ENCODE measurements at places on chromosomes 1 and 21. TPM values are rescaled to one million over a fixed set of nuclear protein-coding genes. Genes with fewer than 3 reads are reported as not detected.

Gene METTL18
- total RNA-seq = 3.9 TPM

Gene SIPA1L2
- 49.1 TPM for total RNA-seq

Gene CA6
- not detected for total RNA-seq

Gene RGS8
- total RNA-seq = 5.3 TPM

Gene TNFAIP8L2
- 2.2 TPM for total RNA-seq

Gene SERTAD4
- 6.5 TPM for total RNA-seq

Gene A3GALT2
- total RNA-seq = not detected

Gene LCE1F
- not detected for total RNA-seq

Gene GNG4
- 1.9 TPM for total RNA-seq

GRCh38 chr1:118890851-118891384, 97.2 kb downstream of the TBX15 start:
- DNase-seq = no peak

DNA sequence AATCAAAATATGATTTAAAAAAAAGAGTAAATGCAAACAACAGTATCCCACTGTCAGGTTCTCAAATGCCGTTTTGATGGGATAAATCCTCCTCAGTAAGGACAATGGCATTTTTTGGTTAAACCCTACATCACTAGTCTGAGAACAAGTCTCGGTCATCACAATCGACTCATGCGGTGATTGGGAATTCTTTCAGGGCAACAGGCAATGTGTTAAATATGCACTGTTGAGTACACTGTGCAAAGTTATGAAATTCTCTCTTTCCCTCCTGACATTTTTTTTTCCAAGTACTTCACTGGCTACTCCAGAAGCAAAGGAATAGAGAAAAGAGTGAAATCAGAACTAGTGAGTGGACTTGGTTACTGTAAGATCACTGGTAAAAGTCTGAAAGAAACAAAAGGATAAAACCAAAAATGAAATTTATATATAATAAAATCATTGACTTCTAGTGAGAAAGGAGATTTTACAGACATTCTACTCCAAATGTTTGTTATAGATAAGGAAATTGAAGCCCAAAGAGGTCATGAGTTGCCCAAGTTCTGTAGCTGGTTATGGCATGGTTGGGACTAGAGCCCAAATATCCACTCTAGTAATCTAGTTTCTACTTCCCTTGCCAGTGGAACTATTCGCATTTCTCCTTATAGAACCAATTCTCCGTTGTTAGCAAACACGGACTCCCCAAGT, 111.3 kb downstream of the TGFBR3 start:
- no peak for DNase-seq

- no peak for DNase-seq
These were observed 4.4 kb downstream of the NDUFS2 start for GRCh38 chr1:161206411-161207140.

DNA sequence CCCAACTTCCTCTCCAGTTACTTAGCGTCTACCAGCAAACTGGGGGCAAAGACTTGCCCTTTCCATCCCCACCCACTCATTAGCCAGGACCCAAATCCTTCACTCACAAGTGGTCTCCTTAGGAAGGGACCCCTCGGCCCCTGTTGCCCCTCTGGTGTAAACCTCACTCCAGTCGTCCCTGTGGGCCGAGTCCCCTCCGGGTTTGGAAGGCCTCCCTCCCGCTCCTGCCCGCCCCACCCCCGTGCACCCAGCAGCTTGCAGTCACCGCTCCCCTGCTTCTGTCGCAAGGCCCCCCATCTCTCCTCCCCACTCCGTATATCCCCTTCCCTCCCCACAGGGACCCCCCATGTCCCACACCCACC, 1.2 kb downstream of the EFHD2 start:
- no peak for DNase-seq

DNA sequence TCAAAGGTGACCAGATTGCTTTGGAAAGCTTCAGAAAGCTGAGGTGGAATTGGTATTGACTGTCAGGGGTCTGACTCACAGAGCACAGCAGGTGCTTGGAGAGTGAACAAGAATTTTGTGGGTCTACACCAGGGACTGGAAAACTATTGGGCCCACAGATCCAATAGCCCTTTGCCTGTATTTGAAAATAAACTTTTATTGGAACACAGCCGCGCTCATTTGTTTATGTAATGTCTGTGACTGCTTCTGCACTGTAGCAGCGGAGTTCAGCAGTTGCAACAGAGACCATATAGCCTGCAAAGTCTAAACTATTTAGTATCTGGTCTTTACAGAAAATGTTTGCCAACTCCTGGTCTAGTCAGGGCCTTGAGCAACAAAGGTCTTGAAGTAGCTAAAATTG, 315.6 kb downstream of the NFIA start:
- peak; percentile 84 for DNase-seq

GRCh38 chr1:204410688-204411450, 748 bp downstream of the PPP1R15B start:
- peak; percentile 60 for DNase-seq

- DNase-seq = no peak
These were observed 25.3 kb downstream of the WLS start for GRCh38 chr1:68206848-68207689.

DNA sequence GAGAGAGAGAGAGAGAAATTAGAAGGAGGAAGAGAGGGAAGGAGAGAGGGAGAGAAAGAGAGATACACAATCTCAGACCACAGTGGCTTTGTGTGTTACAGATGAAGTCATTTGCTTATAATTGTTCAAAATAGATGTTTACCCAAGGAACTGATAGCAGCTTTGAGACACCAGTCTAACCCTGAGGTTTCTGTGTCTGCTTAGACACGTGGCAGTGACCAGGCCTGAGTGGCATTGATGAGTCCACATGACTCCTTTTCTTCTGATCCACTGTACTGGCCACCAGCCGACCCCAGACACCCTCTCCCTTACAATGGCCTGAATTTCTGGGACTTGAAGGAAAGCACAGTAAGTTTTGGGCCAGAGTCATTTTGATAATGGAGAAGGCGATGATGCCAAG, 104.9 kb downstream of the DUSP10 start:
- DNase-seq = no peak

DNA sequence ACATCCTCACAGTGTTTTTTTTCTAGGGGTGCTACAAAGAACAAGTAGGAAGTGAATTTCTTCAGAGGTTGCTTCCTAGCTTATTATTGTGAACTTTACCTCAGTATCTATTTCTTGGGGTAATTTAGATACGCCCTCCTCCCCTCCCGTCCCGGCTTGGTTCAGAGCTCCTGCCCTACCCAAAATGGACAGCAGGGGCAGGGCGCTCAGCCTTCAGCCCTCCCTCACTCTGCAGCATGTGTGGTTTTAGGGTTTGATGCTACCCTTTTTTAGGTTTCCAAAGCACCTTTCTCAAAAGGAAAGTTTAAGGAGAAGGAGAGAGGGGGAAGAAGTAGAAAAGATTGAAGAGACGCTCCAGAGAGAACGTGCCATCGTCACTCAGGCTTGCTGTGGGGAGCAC, 16.9 kb upstream of the POGK start:
- no peak for DNase-seq

- no peak for DNase-seq
These were observed 430.1 kb upstream of the ESRRG start for GRCh38 chr1:217153361-217153760.

DNA sequence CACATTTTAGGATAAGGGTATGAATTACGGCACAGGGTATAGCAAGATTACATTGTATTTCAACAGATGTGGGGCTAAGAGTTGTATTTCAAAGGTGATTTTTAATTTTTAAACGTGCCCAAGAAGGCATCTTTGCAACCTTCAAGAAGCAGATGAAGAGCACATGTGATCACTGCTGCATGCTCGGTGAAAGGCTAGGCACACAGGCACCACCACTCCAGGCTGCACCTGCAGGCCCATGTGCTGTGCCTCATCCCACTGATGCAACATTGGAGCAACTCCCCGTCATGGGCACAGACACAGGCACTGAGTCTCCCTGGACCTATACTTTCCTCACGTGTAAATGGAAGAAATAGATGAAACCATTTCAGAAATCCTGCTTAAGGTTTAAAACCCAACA, 23.5 kb downstream of the UBE2G2 start:
- DNase-seq = no peak

- DNase-seq = no peak
These were observed 16.7 kb downstream of the KDM1A start for GRCh38 chr1:23035823-23036452.

GRCh38 chr1:105100102-105100501, 1350.4 kb downstream of the AMY1C start:
- no peak for DNase-seq

- DNase-seq = peak; percentile 95
These were observed at the start of gene ATF6 for GRCh38 chr1:161766102-161766981. Gene ATF6, plus strand, starts transcription at chr1:161766320. Its CDS starts 41 bp downstream, at chr1:161766361.

- no peak for DNase-seq
These were observed 66.1 kb downstream of the PLXNA2 start for GRCh38 chr1:208178091-208178529.

GRCh38 chr1:63904826-63905225, 131.0 kb downstream of the ROR1 start:
- DNase-seq = no peak

DNA sequence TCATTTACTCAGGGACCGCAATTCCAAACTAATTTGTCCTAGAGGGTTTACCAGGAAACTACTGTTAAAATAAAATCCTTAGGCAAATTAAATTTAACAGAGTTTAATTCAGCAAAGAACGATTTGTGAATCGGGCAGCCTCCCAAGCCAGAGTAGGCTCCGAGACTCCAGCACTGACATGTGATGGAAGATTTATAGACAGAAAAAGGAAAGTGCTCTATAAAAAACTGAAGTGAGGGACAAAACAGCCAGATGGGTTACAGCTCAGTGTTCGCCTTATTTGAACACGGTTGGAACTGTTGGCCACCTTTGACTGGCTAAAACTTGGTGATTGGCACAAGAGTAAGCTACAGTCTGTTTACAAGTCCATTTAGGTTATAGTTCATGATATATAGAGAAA, 35.2 kb upstream of the RCSD1 start:
- DNase-seq = no peak

- no peak for DNase-seq
These were observed 8.5 kb upstream of the CNIH4 start for GRCh38 chr1:224348137-224348536.

- no peak for DNase-seq
These were observed 537.9 kb upstream of the NR5A2 start for GRCh38 chr1:199489594-199489993.

DNA sequence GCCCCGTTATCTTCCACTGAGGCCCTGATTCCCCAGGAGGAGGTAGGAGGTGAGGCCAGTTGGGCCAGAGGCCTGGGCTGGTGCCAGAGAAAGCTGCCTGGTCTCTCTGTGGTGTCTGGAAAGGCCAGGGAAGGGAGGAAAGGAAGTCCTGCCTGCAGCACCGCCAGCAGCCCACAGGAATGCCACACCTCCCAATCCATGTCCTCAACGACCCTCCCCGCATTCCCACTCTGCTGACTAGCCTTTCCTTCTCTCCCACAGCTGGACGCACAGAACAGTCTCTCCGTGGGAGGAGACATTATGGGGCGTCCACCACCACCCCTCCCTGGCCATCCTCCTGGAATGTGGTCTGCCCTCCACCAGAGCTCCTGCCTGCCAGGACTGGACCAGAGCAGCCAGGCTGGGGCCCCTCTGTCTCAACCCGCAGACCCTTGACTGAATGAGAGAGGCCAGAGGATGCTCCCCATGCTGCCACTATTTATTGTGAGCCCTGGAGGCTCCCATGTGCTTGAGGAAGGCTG, 18.0 kb downstream of the CSF1 start:
- peak; percentile 85 for DNase-seq

GRCh38 chr1:223425550-223425949, 32.3 kb downstream of the CCDC185 start:
- DNase-seq = no peak

DNA sequence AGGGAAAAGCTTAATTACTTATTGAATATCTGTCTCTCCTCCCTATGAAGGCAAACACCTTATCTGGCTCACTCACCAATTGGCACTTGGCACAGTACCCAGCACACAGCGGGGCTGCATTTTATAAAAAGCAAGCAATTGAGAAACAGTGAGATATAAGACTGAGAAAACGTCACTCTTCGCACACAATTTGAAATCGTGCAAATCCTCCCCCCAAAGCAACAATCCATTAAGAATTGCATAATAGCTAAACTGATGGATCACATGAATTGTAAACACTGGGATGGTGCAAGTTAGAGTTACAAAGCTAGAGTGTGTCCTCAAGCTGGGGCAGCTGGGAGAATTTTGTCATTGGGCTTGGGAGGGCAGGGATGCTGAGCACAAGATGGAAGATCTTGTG, 27.1 kb downstream of the PRDX6 start:
- DNase-seq = no peak

- DNase-seq = no peak
These were observed 2.7 kb downstream of the GLIS1 start for GRCh38 chr1:53736290-53736689.

- DNase-seq = peak; percentile 95
These were observed 57.9 kb upstream of the FMOD start for GRCh38 chr1:203408486-203409481.

GRCh38 chr21:15272591-15272990, 207.8 kb upstream of the NRIP1 start:
- DNase-seq = peak; percentile 10

Measured in umbilical cord (tissue), 2 donors.